ENCODE measurements at places on chromosomes 12 and 14. TPM values are rescaled to one million over a fixed set of nuclear protein-coding genes. Genes with fewer than 3 reads are reported as not detected.

Gene SLCO1B1
- not detected for total RNA-seq

Gene EIF2S3B
- 1.3 TPM for total RNA-seq

Gene TAS2R10
- not detected for total RNA-seq

Gene FAM222A
- 0.83 TPM for total RNA-seq

Gene PIANP
- not detected for total RNA-seq

Gene ASB2
- not detected for total RNA-seq

Gene HCAR2
- total RNA-seq, result not detected

Gene LEMD3
- 28.2 TPM for total RNA-seq

Gene TMEM263
- 26.7 TPM for total RNA-seq
